ENCODE measurements at places on chromosomes 2 and 18.

DNA sequence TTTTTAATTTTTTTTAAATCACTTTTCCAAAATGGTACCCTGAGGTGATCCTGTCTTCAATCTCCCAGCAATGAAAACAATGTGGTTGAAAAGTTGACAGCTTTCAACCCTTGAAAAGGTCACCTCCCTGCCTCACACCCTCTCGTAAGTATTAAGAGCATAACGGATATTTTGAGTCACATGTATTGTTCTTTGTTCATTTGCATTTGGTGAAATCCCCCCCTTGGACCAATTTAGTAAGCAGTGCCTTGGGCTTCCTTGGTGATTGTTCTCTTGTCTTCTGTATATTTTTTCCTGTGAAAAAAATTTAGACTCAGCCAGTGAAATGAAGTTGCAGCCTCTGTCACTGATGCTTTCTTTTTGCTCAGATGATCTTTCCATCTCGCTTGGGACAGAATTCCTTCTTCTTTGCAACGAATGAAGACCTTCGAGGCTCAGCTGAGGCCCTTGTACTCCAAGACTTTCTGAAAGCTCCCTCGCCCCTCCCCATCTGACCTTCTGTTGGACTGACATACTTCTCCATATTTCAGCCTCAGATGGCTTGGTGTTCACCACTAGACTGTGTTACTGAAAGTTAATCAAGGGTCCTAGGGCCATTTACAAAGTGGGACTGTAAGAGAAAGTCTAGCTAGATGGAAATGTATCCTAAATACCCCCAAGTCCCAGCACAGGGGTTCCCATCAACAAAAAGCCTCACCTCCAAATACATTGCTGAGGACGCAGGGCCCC lies 158.4 kb downstream of the BCL2 start:
- peak; percentile 67 for DNase-seq

DNA sequence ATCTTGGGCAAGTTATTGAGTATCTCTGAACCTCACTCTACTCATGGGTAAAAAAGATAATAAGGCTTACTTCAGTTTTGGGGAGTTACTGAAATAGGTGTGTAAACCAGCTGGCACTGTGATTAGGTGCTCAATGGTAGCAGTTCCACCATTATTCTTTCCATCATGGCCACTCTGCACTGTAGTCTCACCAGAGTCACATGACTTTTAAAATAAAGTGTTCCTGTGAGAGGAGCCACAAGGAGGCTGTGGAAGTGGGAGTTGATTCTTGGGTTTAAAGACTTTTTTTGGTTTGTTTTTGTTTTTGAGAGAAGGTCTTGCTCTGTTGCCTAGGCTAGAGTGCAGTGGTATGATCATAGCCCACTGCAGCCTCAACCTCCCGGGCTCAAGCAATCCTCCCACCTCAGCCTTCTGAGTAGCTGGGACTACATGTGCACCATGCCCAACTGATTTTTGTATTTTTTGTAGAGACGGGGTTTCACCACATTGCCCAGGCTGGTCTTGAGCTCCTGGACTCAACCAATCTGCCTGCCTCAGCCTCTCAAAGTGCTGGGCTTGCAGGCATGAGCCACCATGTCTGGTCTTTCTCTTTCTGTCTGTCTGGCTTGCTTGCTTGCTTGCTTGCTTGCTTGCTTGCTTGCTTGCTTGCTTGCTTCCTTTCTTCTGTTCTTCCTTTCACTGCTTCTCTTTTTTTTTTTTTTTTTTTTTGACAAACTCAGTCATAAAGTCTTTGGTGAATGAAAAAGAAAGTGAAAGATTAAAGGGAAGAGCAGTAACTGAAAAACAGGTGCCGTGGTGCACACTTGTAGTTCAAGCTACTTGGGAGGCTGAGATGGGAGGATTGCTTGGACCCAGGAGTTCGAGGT lies 21.2 kb upstream of the ACVR1 start:
- peak; percentile 72 for DNase-seq

DNA sequence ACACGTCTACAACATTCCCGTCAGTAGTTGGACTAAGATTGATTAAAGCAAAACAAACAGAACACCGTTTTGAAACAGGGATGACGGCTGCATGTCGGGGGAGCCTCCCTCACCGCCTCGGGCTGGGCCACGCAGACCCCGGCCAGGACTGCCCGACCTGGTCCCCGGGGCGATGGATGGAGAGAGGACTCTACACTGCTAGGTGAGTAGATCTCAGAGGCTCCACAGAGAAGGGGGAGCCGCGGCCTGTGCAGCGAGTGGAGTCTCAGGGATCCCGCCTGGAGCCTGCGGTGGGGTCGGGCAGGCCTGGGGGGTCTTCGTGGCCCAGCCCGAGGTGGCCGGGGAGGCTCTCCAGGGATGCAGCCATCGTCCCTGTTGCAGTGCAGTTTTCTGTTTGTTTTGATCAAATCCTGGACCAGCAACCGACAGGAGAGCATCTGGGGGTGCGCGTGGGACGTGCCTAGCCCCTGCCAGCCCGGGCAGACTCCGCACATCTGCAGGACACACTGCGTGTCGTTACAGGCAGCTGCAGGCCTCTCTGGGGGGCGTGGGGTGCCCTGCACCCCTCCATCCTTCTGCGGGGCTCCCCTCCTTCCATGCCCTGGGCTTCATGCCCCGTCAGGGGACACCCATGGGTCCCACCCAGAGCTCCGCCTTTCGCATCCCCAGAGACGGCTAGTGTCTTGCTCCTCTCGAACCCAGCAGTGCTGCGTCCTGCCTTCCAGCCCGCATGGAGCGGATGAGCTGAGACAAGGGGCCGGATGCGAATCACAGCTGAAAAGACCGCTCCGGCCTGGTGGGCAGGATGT lies 143.6 kb downstream of the RTP5 start:
- no peak for DNase-seq

DNA sequence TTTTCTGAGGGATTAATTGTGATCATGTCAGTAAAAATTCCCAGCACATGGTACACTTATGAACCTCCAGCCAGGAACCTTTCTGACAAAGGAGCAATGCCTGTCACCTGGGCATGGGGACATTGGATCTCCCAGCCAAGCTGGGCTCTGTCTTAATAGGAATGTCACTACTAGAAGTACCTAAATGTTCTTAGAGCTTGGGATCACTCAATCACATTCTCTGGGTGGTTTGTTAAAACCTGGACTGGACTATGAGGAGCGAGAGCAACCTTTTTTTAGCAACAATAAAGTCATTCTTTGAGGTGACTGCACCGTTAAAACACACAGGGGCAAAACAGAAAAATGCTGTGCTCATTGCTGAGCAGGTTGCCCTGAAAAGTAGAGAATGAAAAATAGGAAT lies 6.4 kb upstream of the PPP1CB start:
- no peak for DNase-seq

DNA sequence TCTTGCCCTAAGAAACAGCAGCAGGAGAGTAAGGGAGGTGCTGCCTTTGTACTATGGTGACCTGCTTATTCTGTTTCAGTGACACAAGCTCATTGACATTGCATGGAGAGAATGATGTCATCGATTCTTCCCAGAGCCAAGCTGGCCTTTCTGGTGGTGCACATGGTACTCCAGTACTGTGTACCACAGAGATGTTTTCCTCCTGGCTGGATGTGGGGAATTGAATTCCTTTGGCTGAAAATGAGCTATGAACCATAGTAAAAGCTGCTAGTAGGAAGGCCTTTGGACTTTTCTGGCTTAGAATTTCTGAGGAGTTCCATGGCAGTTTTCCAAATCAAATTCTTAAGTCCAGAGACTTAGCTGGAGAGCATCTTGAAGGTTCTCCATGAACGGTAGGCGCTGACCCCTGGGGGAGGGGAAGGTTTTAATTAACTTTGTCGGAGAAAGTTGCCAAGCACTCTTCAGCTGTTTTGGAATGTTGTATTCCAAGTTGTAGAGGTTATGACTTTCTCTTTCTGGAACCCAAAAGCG lies 17.1 kb upstream of the B3GNT2 start:
- DNase-seq, result no peak

GRCh38 chr2:64681479-64681967 lies 27.8 kb upstream of the SERTAD2 start:
- no peak for DNase-seq

- no peak for DNase-seq
These were observed 128.5 kb downstream of the COPS8 start for GRCh38 chr2:237214030-237214675.

DNA sequence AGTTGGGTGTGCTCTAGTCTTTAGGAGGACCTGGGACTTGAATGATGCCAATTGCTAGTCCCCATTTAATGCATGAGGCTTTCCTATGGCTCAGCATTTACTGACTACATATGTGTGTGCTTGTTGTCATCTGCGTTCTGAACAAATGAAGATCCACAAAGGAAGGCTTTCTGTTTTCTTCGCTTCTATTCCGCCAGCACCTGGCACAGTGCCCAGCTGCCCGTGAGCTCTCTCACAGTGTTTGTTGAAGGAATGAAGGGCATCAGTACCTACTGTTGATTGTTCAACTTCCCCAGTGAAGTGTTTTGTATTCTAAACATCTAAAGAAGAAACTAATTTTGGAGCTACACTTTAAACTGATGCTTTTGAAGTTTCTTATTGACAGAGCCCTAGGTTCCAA lies 122.4 kb upstream of the LINC00305 start:
- DNase-seq, result no peak

DNA sequence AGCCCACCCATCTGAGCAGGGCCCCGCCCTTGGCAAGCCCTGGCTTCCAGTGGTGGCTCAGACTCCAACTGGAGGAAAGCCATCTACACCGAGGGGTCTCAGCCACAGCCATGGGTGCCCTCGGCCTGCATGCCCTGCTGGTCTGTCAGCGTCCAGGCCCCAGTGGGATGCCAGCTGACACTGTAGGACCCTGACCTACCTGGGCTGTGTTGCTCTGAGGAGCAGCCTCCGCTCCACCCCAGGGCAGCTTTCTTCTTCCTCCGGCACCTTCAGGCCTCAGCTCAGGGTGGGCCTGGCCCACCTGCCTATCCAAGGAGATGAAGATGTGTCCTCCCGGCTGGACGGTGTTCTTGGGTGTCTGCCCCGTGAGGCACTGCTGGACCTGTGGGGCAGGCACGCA lies 13.9 kb upstream of the ARHGEF4 start:
- DNase-seq, result no peak

DNA sequence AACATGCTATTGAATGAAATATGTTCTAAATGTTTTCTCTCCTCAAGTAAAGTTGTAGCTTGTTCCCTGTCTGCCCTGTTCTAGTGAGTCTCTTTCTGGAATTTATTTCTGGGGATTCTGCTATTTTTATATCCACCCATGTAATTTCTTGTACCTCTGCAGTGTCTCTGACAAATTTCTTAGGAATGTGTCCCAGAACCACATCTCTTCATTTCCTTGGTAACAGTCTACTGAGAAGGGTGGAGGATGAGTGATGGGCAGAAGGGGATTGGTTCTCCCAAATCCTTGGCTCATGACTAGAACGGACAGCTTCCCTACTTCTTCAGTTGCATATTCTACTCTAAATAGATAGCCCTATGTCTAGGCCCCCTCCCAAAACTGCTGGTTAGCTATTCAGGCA lies 490.6 kb upstream of the LINC00305 start:
- no peak for DNase-seq

GRCh38 chr18:6249170-6249569 lies 165.5 kb downstream of the L3MBTL4 start:
- no peak for DNase-seq

DNA sequence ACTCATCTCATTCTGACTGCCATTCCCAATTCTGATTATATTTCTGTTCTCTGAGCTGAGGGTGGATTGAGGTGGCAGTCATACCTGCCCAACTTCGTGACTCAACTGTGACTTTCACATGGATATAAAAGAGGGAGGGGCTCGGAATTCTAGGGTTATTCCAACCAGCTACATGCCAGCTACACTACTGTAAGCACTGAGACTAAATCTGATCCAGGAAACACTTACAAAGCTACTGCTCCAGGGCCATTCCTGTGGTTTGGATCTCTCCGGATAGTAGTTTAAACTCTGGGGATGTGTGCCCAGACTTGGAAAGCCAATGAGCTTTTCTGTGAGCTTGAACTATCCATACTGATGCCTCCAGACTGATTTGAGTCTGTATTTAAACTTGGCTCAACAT lies 7.9 kb downstream of the MAP2 start:
- DNase-seq, result no peak

DNA sequence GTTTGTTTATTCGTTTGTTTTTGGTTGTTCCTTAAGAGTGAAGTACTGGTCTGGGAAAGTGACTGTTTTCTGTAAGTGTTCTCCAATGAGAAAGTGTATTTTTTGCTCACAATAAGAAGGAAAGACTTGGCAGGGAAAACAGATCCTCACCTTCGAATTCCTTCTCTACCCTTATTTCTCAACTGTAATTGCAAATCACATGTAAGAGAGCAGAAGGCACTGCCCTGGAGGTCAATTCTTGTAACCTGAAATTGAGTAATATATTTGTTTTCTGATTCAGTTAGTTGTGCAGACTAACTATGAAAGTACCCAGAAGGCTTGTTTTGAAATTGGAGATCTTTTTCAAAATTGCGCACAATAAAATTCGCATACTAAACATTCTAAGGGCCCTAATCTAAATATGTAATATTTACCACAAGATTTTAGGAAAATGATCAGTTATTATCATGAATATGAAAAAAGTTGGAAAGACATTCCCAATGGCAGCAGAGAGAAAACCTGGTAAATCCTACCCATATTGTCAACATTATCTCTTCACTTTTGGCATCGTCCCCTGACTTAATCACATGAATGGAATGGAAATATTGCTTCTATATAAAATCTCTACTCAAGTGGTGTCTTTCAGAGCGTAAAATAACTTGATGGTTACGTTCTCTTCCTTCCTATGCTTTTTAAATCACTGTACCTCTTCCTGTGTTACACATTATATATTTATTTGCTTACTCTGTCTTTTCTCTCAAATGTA lies 24.1 kb downstream of the TFPI start:
- DNase-seq, result no peak

DNA sequence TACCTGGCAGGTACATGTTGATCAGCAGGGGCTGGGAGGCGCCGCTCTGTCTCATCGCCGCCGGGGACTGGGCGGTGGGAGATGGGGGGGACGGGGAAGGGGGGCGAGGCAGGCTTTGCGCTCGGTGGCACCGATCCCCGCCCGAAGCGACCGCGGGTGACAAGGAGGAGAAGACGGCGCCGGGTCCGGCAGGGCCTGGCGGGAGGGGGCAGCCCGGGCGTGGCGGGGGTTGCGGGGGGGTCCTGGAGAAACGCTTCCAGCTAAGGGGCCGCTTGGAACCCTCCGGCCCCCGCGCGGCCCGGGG lies at the start of gene FEV:
FEV (minus strand) TSS at position 164 of the 304 bp plus-strand sequence; CDS start at position 55, 109 bp downstream.
- DNase-seq, result no peak

GRCh38 chr2:120857422-120857821 lies 121.8 kb downstream of the GLI2 start:
- DNase-seq, result no peak

DNA sequence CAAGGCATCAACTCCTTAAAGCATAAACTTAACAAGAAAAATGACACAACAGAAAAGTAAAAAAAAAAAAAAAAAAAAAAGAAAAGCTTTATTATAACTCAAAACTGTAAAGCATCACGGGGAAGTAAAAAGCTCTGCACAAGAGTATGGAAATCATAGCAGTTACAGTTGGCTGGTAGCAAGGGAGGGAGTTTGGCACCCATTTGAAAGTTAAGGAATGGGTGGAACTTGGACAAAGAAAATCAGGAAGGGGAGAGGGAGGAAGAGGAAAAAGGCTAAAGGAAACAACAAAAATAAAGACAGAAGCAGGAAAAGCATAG lies 8.6 kb downstream of the KLF7 start:
- no peak for DNase-seq
